ENCODE measurements at places on chromosomes 3 and 15.

- peak; percentile 9 for DNase-seq
Observed at GRCh38 chr15:70100474-70101341, 3.0 kb upstream of the TLE3 start.

- DNase-seq, result no peak
Observed at GRCh38 chr3:183534249-183534648, 21.3 kb downstream of the KLHL6 start.

DNA sequence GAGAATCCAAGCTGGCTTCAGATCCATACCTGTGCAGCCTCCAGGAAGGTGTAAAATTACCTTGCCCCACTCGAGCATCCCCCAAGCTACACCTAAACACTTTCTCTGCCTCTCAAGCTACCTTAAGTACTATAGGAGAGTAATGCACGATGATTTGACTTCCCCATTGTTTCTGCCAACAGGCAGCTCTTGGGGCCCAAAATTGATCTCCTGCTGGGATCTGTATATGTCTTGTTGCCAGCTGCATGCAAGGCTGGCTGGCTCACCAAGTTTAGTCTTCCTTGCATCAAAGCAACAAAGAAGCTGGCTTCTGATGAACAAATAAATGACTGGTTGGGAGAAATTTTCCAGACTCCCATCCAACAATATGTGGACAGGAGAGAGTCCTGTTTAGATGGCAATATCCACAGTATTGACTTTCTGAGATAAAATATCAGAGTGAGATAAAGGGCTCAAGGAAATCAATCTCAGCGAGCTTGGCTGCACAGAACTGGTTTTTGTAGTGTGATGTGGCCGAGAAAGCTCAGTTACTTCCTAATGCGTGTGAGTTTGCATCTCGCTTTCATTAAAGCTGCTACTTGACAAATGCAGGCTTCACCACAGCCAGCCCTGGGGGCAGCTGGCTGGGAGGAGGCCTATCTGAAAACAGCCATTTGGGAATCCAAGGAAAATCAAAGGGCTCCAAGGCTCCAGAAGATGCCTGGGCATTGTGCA lies 140.7 kb downstream of the MINAR1 start:
- no peak for DNase-seq

- DNase-seq, result no peak
Observed at GRCh38 chr3:126134219-126134975, 46.0 kb downstream of the ALDH1L1 start.

Measured in RCC 7860 (cell line).